NAMALWA (cell line): ENCODE measurements at places on chromosomes 1 and 21.

GRCh38 chr1:50213505-50213904, 104.8 kb downstream of the ELAVL4 start:
- DNase-seq, result no peak

DNA sequence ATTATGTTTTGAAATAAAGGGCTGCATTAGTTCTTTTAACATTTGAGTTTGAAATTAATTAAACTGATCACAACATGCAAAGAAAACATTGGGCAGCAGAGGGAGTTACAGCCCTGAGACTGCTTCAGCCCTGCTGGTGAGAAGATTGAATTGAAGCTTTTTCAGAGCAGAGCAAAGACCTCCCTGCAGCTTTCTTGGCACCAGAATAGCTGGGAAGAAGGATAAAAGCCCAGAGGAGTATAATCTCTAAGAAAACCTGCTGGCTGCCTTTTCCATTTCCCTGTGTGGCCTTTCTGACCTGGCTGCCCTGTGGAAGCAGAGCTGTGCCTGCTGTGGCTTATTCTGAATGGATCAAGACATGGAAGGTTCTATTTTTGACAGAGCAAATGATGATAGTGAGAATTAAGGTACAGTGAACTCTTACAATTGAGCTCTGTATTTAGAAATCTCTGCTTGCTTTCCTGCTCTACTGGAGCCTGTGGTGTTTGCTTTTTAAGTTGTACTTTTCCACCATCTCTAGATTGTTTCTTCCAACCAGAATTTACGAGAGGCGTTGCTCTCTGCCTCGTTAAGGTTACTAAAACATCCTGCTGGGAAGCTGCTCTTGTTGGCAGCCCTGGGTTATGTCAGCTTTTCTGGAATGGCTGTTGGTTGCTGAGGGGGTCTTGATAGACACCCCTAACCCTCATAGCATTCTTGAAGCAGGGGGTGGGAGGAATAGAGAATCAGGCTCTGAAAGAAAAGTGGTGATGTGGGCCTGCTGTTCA, 9.9 kb downstream of the SNRPE start:
- peak; percentile 78 for DNase-seq

- DNase-seq, result no peak
These were observed 102.4 kb upstream of the PKN2 start for GRCh38 chr1:88581703-88582102.

- DNase-seq, result no peak
These were observed 112.0 kb upstream of the LRRC7 start for GRCh38 chr1:69455718-69456117.

DNA sequence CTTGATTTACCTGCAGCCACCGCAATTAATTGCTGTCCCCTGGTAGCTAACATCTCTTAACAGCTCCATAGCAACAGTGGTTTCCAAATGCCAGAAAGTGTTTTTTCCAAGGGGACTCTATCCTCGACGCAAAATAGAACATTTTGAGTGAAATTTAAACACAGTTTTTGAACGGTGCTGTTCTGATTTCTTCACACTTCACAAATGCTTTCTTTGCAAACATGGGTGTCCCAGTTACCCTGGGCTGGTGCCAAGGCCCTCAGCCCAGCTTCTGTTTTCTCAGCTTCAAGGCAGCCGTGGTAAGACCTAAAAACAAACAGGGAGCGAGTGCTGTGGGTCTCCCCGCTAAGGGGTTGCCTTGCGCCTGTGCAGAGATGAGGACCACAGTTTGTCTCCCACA, 147.3 kb upstream of the VAMP3 start:
- no peak for DNase-seq

DNA sequence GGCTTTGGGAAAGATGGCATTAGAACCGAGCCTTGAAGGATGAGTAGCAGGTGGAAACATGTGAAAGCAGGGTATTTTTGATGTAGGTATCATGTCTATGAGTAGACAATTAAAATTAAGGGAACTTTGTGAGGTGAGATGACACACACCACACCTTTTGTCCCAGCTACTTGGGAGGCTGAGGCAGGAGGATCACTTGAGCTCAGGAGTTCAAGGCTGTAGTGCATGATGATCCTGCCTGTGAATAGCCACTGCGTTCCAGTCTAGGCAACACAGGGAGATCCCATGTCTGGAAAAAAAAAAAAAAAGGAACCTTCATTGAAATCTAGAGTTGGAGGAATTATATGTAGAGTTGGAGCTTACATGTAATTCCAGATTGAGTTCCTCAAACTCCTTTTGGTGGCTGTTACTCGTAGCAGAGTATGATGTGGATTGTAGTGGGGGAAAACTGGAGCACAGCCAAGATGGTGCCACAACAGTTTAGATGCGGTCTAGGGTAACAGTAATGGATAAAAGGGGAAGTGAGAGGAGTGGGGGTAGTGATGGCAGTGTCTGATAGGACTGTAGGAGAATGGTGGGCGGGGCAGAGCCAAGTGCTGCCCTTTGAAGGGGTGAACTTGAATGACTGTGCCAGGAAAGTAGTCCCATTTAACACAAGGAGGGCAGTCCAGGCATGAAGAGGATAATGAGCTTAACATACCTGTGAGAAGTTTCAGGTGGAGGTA, 17.4 kb downstream of the AK4 start:
- DNase-seq, result peak; percentile 53

GRCh38 chr21:14759285-14759684, 213.2 kb upstream of the SAMSN1 start:
- no peak for DNase-seq

DNA sequence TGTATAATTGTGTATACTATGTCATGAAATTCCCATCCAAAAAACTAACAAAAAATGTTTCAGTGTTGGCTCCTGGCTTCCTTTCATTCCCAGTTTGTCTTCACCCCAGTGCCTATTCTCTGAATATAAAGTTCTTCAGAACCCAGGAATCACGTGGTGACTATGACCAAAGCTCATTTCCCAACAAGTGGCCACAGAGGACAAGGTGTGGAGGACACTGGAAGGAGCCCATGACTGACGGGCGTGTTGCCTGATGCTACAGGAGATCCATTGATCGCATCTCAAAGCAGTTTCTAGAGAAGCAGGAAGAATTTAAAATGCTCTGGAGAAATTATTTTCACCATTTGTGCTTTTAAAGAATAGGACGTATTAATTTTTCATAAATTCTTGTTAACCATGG, 7.4 kb upstream of the GREM2 start:
- DNase-seq, result no peak

GRCh38 chr1:71093938-71094337, 13.1 kb upstream of the ZRANB2 start:
- peak; percentile 25 for DNase-seq

DNA sequence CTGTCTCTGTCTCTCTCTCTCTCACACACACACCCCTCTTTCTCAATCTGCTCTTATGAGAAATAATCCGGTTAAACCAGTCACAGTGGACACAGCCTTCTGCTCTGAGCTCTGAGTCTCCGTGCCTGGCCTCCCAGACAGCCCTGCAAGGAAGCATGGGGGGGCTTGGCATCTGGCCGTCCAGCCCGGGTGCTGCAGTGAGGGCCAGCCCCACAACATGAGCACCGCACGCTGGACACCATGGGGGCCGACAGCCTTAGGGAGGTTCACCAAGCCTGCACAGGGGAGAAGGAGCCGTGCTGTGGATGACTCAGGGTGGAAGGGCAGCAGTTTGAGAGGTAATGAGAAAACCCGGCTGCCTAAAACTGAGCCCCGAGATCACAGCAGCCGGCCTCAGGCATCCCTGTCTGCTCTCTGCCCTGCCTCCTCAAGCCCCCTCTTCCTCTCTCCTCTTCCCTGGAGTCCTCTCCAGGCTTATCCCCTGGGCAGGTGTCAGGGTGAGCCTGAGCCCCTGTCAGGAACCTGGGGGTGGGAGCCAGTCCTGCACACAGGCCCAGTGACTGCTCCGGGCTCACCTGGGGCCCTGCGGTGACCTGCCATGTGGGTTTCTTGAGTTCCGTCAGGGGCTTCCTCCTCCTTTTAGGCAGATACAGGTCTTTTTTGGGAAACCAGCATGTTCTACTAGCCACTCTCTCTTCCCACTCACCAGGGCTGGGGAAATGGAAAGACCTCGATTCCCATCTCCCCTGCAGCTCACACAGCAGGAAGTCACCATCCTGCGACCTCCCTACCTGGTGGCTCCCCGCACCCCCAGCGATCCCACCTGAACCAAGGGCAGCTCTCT, 92.8 kb downstream of the ITPKB start:
- DNase-seq, result no peak

DNA sequence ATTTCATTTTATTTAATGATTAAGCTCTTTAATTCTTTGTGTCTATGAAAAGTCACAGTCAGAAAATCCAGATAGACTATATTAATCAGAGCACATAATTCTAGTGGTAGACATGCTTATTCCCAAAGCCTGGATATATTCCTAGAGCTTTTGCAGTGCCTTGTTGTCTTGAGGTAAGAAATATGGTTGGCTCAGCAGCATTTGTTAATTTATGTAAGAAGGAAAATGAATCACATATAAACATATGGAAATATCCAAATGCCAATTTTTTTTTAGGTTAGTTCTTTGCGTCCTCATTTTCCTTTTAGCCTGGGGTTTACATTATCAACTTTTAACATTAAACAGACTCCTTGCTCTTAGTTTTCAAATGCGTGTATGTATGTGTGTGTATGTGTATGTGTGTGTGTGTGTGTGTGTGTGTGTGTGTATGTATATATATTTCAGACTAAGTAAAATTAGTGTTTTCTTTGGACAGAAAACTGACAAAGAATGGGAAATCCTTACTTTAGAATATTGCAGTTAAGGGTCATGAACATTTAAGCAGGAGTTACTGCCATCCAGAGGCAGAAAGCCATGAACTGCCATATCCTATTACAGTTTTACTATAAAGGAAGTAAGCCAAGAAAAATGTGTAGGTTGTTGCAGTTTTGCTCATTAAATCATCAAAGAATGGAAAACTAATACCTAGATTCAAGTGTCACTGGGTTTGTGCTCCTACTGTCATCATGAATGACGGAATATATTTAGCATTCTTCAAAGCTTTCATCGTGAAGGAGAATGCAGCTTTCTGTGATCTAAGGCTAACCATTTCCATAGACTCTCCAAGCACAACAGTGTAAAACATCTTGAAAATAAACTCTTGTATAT, 477.1 kb upstream of the NR5A2 start:
- DNase-seq, result no peak

- no peak for DNase-seq
These were observed 34.5 kb downstream of the ERO1B start for GRCh38 chr1:236247286-236247685.

DNA sequence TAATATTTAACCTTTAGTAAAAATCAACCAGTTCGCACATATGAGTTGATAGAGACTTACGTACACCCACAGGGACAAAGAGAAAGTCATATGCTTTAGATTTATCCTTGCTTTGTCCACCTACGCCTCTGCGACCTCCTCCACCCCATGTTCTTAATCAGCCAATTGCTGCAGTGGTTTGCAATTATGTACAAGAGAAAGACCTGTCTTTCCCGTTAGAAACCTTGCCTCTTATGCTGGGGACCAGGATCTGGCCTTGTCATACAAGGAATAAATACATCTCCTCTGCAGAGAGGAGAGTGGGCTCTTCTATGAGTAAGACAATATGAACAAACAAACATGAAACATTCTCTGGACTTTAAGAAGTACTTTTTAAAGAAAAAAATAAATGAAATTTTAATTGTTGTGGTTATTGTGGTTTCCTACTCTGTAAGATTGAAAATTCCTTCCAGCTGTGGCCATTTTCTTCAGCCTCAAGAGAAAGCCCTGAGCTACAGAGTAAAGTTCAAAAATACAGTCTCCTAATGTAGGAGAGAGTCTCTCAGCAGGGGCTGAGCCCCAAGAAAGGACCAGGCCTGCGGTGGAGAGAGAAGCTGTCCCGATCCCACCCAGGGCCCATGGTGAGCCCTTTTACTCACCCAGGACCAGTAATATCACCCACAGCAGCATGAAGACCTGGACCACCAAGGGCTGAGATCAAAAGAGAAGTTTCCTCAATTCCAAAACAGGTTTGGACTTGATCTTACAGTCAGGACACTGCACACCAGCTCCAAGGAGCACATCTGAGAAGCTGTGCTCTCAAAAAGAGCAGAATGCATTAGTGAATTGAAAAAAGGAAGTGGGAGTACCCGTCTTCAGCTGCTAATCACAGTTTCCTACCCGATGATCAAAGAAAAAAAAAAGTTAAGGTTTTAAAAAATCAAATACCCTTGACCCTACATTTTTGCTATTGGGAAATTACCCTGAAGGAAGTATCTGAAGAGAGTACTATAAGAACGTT, at the start of gene FCRL5:
FCRL5 (minus strand) TSS at position 822 of the 1,000 bp plus-strand sequence; CDS start at position 669, 153 bp downstream.
- DNase-seq, result peak; percentile 81

GRCh38 chr1:62407398-62408009, 29.3 kb upstream of the USP1 start:
- peak; percentile 74 for DNase-seq

- no peak for DNase-seq
These were observed 681 bp upstream of the UBXN10 start for GRCh38 chr1:20184997-20185833.

DNA sequence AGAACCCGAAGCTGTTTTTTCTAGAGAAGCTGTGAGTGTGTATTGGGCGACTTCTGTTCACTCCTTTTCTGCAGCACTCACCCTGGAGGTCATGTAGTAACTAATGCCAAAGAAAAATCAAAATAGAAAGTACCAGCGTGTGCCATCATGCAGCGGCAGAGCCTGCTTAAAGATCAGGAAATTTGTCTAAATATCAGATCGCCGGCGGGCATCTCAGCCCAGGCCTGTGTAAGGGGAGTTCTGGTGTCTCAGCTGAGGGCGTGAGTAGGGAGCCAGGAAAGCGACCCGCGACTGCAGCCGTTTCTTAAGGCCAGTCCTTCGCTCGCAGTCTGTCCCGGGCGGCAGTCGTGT, 768 bp downstream of the EDARADD start:
- no peak for DNase-seq

- DNase-seq, result no peak
These were observed 160.3 kb downstream of the CACNA1E start for GRCh38 chr1:181643631-181644030.

DNA sequence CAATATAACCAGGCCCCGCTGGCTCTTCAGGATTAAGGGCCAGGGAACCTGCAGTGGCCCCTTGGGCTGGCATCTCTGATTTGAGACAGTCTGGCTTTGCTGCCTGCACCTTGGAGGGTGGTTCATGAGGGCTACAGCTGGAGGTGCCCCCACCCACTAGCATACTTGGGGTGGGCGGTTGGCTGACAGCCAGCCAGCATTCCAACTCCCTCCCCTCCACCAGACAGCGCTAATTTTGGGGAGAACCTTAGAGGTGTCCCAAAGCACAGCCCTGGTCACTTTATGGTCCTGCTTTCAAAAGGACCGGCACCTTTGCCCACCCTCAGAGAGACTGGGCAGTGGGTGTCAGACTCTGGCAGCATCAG, 180.7 kb upstream of the VAMP3 start:
- no peak for DNase-seq

DNA sequence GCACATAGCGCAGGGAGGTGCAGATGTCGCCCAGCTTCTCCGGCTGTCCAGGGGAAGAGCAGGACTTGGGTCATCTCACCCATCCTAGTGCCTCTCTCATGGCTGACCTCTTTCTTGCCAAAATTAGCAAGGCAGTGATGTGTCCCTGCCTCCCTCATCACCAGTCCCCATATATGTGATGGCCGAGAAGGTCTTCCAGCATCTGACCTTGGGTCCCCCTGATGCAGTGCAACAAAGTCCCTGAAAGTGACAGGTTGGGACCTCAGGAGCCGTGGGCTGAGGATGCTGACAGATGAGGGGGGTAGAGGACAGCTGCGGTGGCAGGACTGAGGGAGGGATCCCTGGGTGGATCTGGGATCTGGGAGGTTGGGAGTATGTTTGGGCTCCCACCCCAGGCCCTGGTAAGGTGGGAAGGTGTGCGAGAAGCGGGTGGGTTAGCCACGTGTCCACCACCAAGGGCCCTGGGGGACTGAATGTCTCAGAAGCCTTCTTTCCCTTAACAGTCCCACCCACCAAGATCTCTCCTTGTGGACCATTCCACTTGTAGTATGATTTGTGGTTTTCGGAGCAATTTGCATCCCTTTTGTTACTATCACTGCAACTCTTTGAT, 109.7 kb downstream of the SYT2 start:
- DNase-seq, result no peak
